ENCODE measurements at places on chromosomes 3 and 15.

- DNase-seq = peak; percentile 59
Measured at GRCh38 chr3:58249358-58250092, 11.9 kb downstream of the ABHD6 start.

- DNase-seq = peak; percentile 11
Measured at GRCh38 chr15:74869726-74870407, 3.3 kb downstream of the SCAMP2 start.

DNA sequence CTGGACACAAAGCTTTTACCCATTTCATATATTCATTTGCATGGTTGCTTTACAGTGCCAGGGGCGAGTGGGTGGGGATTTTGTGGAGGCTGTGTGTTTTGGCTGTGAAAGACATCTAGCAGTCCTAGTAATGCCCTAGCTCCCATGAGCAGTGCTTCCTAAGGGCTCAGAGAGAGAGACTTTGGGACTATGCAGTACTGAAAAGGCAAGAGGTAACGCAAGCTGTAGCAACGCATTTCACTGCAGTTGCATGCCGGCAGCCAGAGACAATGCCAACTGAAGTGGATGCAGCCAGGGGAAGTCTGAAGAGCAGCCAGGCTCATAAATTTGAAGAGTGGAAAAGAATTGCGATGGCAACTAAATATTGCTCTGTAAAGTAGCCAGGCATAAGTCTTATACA, 27.4 kb upstream of the ATP10A start:
- no peak for DNase-seq

DNA sequence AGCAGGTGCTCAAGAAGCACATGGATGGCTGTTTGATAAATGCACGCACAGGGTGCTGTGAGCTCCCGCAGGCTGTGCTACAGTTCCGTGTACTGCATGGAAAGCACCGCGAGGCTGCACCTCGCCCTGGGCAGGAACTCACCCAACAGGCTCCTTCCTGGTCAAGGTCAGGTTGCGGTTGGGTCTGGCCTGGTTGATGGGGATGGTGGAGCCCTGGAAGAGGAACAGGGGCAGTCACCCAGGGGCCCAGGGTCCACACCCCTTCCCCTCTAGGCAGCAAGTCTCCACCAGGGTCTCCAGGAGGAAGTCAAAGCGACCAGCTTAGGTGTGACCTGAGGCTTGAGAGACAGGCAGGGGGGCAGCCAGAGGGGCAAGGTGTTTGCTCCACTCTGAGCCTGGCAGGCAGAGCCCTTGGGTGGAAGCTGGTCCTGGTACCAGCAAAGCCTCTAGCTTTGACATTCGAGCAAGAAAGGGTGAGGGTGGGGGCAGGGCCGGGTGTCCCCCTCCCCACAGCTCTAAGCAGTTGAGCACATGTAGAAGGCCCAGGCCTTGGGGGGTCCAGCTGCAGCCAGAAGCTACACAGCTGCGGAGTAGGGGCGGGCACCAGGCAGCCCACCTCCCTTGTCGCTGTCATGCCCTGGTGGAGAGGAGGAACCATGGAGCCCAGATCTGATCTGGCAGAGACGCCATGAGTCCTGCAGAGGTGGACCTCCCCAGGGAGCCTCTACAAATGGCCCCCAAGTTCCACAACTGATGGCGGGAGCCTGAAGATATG, 46.3 kb upstream of the SLC41A3 start:
- DNase-seq = no peak

DNA sequence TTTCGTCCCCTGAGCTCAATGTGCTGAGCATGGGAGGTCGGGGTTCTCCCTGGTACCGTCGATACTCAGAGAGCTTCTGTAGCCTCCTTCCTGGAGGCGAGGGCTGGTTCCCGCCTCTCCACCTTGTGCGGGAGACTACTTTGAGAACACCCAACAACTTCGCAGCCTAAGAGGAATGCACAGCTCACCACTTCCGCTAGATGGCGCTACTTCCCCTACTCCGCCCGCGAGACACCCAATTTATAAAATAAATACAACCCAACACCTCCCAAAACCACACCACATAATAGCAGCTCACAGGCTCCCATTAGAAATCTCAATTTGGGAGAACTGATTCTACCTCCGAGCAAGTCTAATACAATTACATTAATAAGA, 1.2 kb downstream of the RGMA start:
- peak; percentile 63 for DNase-seq

DNA sequence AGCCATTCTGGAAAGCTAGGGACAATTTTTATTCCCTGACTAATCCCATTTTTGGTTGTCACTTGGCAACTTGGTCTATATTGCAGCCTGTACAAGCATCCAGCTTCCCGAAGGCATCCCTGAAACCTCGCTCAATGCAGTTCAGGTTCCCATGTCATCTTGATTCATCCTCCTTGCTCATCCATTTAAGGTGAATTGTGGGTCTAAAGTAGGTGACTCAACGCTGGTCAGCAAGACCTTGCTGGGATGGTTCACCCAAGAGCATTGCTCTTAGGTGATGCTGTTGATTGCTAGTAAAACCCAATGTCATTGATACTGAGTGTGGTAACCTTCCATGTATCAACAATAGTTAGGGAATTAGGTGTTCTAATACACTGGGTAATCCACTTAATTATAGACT, 13.1 kb upstream of the RAB8B start:
- no peak for DNase-seq

DNA sequence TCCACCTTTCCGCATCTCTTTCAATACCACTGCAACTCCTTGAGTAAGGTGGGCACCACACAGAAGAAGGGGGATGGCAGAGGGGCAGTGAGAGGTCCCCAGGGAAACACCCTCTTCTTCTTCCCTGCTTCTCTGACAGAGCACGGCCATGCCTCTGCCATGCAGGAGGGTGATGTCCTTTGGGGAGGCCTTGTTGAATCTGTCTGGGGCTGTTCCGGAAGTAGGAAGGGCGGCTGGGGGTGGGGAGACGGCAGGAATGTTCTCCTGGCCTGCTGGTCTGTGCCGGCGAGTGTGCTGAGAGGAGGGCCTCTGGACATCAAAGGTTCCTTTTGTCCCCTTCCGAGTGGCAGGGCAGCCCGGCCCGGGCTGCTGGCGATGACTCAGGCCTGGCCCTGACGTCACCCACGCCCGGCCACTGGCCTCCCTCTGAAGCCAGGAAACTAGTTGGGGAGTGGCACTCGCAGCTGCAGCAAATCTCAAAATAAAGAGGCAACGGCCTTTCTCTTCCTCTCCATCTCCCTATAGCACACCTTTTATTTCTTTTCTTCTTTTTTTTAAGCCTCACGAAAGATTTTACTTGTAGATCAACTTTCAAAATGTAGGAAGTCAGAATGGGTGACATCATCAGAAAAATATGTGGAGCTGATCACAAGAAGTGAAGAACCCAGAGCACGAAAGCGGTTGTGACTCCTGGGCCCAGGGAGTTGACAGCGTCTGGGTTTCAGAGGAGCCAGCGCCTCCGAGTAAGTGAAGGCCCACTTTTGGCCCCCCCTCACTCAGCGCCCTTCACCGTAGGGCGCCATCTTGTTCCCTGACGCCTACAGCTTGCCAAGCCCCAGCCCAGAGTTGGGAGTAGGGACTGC, at the start of gene ZBTB38:
Gene ZBTB38, plus strand, starts transcription at position 443 of the 863 bp plus-strand sequence. CDS start 73,885 bp downstream, outside the sequence.
- no peak for DNase-seq

GRCh38 chr15:89187301-89187985, 33.9 kb downstream of the RLBP1 start:
- DNase-seq = no peak

- no peak for DNase-seq
Measured at GRCh38 chr3:72657666-72658065, 190.6 kb downstream of the SHQ1 start.

DNA sequence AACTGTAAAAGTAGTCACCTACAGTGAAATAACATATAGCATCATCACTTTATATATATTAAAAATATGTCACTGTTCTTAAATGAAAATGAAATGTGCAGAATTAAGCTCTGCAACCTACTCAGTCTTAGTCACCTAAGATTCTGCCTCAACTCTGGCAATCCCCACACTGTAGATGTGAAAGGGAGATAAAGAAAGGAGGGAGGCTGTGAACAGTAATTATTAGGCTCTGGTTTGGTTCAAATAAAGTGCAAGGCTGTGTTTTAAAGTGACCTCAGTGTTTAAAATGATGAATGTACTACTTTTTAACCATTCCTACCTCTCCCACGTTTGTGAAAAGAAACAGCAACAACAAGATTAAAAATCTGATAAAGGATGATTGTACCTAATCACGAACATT, 72.2 kb downstream of the ATP8B4 start:
- no peak for DNase-seq

Data from G401 (cell line).